ENCODE measurements at places on chromosomes 13 and 19.

DNA sequence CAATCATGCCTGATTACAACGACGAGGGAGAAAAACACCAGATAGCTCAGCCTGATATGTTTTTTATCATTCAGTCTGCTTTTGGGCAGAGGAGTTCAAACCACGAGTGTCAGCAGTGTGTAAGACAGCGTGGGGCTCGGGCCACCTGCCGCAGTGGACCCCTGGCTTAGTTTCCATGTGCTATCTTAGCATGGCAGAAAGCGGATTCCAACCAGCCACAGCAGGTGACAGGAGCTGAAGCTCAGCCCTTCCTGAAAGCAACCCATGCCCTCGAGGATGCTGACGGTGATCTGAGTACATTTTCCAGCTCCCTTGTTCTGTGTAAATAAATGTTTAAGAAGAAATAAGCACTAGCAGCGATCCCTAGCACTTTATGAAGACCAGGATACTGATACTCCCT lies 32.2 kb upstream of the MBNL2 start:
- no peak for DNase-seq

DNA sequence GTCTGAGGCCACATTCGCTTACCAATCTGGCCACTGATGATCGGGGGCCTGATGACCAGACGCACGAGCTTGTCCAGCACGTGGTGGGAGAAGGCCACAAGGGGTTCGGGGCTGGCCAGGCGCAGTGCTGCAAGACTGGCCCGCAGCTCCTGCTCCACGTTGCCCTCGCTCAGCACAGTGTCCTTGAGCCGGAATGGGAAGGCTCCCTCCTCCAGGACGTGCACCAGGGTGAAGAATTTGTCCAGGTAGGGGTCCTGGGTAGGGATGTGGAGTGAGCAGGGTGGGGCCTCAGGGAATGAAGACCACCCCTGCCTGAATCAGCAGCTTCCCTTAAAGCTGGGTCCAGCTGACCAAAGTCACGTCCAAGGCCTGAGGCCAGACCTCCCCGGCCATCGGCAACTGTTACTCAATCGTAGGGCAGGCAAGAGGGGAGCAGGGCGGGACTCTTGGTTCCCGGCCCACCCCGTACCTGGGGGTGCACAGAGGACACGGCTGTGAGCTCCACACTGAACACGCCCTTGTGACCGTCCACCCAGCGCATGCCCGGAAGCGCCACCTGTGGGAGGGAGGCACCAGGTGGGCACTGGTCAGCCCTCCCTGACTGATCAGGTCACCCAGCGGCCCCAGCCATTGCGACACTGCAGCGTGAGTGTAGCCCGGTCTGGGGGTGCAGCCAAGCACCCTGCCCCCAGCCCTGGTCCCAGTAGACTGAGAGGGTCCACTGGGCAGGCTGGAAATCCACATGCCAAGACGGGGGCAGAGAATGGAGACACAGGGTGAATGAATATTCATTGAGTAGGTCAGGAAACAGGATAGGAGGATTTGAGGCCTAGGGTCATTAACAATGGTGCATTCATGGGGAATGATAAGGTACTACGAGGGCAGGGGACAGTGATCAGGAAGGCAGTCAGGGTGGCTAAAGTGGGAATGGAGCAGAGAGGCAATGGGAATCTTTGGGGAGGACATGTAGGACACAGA lies 2.8 kb upstream of the ANGPTL8 start:
- DNase-seq = no peak

- DNase-seq = no peak
These were observed 737.5 kb upstream of the SLITRK5 start for GRCh38 chr13:86933676-86934075.

DNA sequence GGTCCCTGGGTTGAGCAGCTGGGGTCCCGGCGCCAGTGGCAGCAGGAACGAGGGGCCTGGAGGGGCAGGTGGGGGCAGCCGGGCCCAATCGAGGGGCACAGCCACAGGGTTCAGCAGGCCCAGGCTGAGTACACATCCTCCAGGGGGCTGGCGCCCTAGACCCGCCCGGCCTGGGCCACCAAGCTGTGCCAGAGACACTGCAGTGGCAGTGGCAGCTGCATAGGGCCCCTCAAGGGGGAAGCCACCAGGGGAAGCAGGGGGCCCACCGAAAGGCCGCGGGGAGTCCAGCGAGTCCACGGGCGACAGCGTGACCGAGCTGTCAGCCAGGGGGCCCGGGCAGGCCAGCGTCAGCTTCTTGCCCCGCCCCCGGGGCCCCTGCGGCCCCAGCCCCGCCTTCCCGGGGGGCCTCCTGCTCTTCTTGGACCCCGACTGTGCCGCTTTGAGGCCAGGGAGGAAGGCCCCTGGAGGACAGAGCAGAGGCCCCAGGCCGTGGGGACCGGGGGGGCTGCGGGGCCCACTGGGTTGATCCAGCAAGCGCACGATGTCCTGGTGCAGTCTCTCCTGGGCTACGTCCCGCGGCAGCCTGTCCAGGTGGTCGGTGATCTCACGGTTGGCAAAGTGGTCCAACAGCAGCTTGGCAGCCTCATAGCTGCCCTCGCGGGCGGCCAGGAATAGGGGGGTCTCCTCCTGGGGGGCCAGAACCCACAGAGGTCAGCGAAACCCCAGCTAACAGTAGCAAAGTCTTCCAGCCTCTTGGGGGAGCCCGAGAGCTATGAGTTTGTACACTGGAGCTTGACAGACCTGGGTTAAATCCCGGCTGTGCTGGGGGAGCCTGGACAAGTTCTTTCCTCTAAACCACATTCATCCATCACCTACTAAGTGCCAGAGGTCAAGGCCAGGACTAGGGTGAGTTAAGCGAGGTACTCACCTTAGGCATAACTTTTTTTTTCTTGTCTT lies 39.5 kb downstream of the NOTCH3 start:
- DNase-seq = no peak

- no peak for DNase-seq
These were observed 1.2 kb upstream of the ZNF574 start for GRCh38 chr19:42074513-42075363.

GRCh38 chr19:10288662-10289166 lies 1.0 kb upstream of the ICAM5 start:
- no peak for DNase-seq

- no peak for DNase-seq
These were observed 152.2 kb downstream of the TBC1D4 start for GRCh38 chr13:75329723-75330122.

GRCh38 chr19:42330241-42330711 lies 4.8 kb downstream of the MEGF8 start:
- DNase-seq = no peak

All from activated CD4-positive, alpha-beta T cell treated with anti-CD3 and anti-CD28 coated beads, Interleukin-2, amount 50 U/mL, for 4 hours (primary cell).